ENCODE measurements at places on chromosomes 2 and 18.

DNA sequence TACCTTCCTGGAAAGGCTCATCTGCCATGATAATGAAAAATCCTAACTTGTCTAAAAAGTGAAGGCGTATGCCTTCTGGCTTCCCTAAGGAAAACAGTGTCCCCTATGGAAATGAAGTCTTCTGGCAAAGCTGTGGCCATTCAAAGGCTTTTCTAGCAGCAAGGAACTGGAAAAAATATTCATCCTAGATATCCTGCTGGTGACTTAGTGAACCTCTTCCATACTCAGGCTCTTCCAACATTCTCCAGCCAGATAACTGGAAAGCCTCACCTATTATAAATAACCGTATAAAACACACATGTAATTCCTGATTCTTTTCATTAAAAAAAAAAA is 84.7 kb downstream of the RBMS1 start:
- peak; percentile 48 for DNase-seq

DNA sequence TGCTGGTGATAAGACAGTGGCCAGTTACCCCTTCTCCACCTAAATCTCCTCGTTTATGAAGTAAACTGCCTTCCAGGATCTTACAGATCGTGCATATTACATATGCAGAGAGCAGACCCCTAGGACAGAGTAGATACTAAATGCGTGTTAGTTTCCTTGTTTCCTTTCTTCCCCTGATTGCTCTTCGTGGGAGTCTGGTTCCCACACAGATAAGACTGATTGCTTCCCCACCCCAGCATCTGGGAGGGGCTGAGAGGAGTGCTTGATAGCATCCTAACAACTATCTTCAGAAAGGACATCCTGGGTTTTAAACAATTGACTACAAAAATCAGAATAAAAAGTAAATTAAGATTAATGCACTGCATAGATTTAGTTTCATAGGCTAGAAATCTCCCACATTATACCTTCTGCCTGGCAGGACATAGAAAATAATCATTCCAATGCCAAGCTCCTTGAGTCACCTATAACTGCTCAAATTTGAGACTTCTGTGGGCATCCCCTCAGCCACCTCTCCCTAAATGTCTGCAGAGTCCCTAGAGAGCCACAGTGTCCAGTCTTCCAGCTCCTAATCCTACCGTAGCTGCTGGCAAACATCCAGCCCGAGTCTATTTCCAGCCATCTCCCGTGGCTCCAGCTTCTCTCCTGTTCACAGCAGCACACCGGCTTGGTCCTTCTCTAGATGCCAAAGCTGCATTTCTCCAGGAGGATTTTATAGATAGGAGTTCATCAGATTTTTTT is 128.3 kb downstream of the LRRC30 start:
- DNase-seq = no peak

DNA sequence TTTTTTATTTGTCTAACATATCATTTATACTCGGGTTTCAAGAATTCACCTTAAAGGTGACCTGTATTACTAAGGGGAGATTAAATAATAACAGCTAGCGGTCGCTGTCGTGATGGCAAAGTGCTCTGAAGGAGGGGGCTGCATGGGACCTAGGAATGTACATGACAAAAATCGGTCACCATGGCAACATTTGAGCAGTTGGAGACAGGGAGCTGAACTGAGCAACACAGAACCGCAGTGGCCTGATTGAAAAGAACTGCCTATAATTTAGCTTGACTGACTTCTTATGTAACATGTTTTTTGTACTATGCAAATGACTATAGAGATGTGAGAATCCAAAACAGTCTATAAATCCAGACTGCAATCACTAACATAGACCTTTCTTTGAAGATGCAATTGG is 34.3 kb upstream of the EPHA4 start:
- no peak for DNase-seq

GRCh38 chr2:137333386-137334165 is 568.2 kb downstream of the THSD7B start:
- peak; percentile 9 for DNase-seq

DNA sequence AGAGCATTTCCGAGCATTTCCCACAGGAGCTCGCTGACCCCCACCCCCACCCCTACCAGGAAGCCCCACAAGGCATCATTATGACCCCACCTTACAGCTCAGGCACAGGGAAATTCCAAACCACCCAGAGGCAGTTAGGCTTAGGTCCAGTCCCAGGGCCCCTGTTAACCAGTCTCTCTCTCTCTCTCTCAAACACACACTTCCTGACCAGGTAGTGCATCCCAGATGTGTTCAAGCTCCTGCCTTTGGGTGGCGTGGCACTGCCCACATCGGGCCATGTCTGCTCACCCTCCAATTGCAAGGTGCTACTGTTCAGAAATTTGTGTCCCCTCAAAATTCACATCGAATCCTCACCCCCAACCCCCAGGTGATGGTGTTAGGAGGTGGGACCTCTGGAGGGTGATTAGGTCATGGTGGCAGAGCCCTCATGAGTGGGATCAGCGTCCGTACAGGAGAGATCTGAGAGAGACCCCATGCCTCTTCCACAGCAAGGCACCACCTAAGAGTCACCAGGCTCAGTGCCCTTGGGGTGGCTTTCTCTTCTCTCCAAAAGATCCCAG is 8.8 kb downstream of the COPS9 start:
- DNase-seq = no peak

DNA sequence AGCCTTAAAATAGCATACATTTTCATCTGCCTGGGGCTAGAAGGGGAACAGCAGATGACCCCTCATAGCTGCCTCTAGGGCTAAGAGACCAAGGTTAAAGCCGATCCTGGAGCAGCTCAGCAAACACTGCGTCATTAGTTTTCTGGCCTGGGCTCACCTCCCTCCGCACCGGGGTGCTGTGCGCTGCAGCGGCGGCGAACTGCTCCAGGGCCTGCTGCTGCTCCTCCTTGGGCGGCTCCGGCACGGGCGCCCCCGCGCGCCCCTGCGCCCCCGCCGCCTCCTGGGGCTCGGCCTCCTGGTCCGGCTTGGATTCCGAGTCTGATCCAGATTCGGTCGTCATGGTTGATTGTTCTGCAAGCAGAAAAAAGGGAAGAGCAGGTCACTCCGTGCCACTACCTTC is 55.0 kb downstream of the EPB41L3 start:
- DNase-seq = no peak

DNA sequence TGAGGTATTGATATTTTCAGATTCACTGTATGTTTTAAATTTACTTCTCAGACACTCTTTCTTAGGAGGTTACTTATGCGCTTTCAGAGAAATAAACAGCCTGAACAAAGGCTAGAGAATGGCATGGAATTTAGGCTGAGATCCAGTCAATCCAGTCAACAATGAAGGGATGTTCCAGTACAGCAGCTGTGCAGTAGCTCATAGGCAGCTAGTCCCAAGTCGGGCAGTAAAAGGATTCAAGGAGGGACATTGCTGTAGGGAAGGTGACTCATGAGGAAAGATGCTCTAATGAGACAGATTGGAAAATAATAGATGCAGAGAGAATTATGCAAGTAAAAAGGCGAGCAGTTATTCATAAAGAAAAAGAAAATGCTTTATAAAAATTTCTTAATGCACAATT is 397.9 kb upstream of the RGPD4 start:
- DNase-seq = no peak

- DNase-seq = peak; percentile 82
Measured at GRCh38 chr18:61639886-61640285, 252.9 kb downstream of the RNF152 start.

- peak; percentile 50 for DNase-seq
Measured at GRCh38 chr2:230472621-230473018, 56.6 kb downstream of the SP100 start.

GRCh38 chr2:221068123-221068522 is 504.0 kb downstream of the EPHA4 start:
- no peak for DNase-seq
